Dorsolateral prefrontal cortex (tissue), 122 donors: ENCODE measurements at places on chromosomes 12 and 14. TPM values are rescaled to one million over a fixed set of nuclear protein-coding genes. Genes with fewer than 3 reads are reported as not detected.

Gene ANO4
- total RNA-seq, result 29.3 TPM

Gene CLSTN3
- total RNA-seq, result 334 TPM

Gene RBM19
- total RNA-seq, result 36.8 TPM

Gene SERPINA4
- not detected for total RNA-seq

Gene SYT10
- total RNA-seq, result 1.9 TPM

Gene CISTR
- total RNA-seq, result 1.9 TPM

Gene ANKRD33
- total RNA-seq, result not detected

Gene GNG2
- 55.1 TPM for total RNA-seq

Gene KLRK1
- total RNA-seq, result 0.99 TPM

Gene AP1G2
- total RNA-seq, result 172 TPM

Gene EIF2S3B
- not detected for total RNA-seq

Gene AGAP2
- total RNA-seq, result 201 TPM

Gene WNT5B
- 3.6 TPM for total RNA-seq

Gene MANSC4
- not detected for total RNA-seq

Gene ACVRL1
- total RNA-seq, result 15.5 TPM

Gene MDP1
- total RNA-seq, result 15.7 TPM

Gene IGF1
- total RNA-seq, result 6.2 TPM

Gene MYF5
- not detected for total RNA-seq

Gene PNP
- 20.0 TPM for total RNA-seq

Gene IL31
- not detected for total RNA-seq

Gene LRRC43
- total RNA-seq, result 11.0 TPM

Gene ANKS1B
- 390 TPM for total RNA-seq

Gene ERP27
- not detected for total RNA-seq

Gene OTX2
- total RNA-seq, result not detected

Gene NOVA1
- 99.1 TPM for total RNA-seq

Gene KRT77
- total RNA-seq, result not detected

Gene TMEM116
- total RNA-seq, result 16.2 TPM

Gene KRT83
- 0.98 TPM for total RNA-seq

Gene TMED8
- 35.9 TPM for total RNA-seq

Gene OVCH1
- total RNA-seq, result 1.1 TPM

Gene C12orf54
- total RNA-seq, result 1.5 TPM

Gene FGF23
- total RNA-seq, result not detected

Gene BEGAIN
- 69.2 TPM for total RNA-seq

Gene WNT1
- not detected for total RNA-seq

Gene LRP1-AS
- total RNA-seq, result not detected

Gene PTHLH
- 3.3 TPM for total RNA-seq

Gene FAM222A
- 18.0 TPM for total RNA-seq

Gene GALNT16
- total RNA-seq, result 44.4 TPM

Gene CD163
- total RNA-seq, result 11.3 TPM

Gene CLEC2A
- not detected for total RNA-seq

Gene NANOG
- total RNA-seq, result 2.2 TPM
